Kidney glomerular epithelial cell (primary cell): ENCODE measurements at places on chromosomes 3 and 15.

GRCh38 chr3:68935778-68936177, 3.4 kb upstream of the TAFA4 start:
- DNase-seq, result no peak

GRCh38 chr3:45741742-45742460, 52.7 kb downstream of the SACM1L start:
- DNase-seq, result no peak

- DNase-seq, result no peak
Observed at GRCh38 chr15:90561344-90562244, 31.9 kb downstream of the CRTC3 start.

GRCh38 chr3:9644245-9644644, 5.1 kb upstream of the MTMR14 start:
- no peak for DNase-seq

- no peak for DNase-seq
Observed at GRCh38 chr3:66092175-66092995, 53.7 kb upstream of the MAGI1 start.
